Fibroblast of pulmonary artery (primary cell): ENCODE measurements at places on chromosomes 4 and X.

GRCh38 chr4:34953145-34953799 is 1291.0 kb downstream of the ARAP2 start:
- no peak for DNase-seq

DNA sequence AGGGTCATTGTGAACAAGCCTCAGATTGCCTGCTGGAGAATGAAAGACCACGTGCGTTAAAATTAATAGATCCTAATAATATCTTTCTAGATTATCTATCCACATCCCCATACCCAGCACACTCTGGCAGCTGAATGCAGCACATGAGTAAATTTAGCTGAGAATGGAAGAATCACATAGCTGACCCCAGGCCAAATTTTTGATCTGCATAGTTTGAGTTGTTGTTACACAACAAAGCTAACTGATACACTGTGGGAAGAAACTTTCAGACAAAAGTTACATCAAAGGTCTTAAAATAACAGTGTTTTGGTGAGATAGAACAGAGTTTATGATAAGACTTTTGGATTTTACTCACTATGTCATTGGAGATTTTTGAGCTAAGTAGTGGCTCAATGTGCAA is 72.4 kb upstream of the ANXA10 start:
- DNase-seq, result no peak

GRCh38 chr4:183637461-183637860 is 21.5 kb downstream of the RWDD4 start:
- DNase-seq, result no peak

GRCh38 chrX:143615851-143616250 is 20.1 kb downstream of the SLITRK4 start:
- DNase-seq, result no peak

DNA sequence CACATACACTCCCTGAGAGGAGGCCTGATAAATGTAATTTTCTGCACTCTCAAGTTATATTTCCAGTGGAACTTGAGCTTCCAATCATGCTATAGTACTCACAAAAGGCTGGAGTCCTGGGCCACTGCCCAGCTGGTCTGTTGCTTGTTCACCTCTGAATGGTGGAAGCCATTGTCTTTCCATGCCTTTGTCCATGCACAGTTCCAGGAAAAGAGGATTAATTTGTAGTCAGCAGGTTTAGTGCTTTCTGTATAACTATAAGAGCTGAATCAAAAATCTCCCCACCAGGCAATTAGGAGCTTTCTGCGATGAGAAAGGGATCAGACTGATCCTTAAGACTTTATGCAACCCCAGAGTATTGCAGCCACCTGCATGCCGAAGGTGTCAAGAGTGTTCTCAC is 195.4 kb upstream of the PGRMC2 start:
- no peak for DNase-seq

GRCh38 chrX:906586-906985 is 276.0 kb downstream of the SHOX start:
- no peak for DNase-seq

DNA sequence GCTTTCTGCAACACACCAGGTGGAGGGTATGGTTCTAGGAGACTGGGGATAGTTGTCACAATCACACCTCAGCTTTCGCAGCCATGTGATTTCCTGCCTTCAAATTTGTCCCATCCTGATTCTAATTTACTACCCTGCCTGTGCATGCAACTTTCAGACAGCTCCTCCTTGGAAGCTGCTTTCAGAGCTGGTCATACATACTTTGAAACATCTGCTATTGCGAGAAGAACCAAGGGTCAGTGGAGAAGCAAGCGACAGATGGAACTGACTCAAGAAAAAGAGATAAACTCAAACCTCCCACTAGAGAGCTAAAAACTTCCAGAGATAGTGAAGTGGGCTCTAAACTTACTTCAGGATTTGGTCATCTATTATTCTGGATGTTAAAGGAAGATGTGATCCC is 381.7 kb upstream of the FGF13 start:
- no peak for DNase-seq

- DNase-seq, result peak; percentile 16
These were observed 32.2 kb downstream of the IL21 start for GRCh38 chr4:122588453-122589238.

DNA sequence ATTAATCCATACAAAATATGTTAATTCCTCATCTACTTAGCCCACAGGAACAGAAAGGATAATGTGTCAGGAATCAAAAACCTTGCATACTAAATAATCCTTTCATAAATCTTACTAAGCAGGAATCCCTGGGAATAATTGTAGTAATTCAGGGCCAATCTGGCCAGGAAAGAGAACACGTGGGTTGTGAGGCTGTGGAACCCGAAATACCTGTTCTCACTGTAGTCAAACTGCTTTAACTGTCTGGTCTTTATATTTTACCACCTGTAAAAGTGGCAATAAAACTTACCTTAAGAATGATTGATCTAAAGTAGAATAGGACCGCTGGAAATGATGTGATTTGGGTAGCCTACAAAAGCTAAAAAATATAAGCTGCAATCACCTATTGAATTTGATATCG is 1620.9 kb downstream of the STIM2 start:
- DNase-seq, result no peak

GRCh38 chrX:150268839-150269355 is 94.2 kb upstream of the MAMLD1 start:
- DNase-seq, result no peak

- DNase-seq, result peak; percentile 42
These were observed 16.1 kb upstream of the PDGFRA start for GRCh38 chr4:54213001-54213400.

DNA sequence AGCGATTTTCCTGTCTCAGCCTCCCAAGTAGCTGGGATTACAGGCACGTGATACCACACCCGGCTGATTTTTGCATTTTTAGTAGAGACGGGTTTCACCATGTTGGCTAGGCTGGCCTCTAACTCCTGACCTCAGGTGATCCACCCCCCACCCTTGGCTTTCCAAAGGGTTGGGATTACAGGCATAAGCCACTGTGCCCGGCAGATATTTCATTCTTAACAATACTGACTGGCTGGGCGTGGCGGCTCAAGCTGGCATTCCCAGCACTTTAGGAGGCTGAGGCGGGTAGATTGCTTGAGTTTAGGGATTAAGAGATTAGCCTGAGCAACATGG is 1.3 kb downstream of the PQBP1 start:
- DNase-seq, result no peak

DNA sequence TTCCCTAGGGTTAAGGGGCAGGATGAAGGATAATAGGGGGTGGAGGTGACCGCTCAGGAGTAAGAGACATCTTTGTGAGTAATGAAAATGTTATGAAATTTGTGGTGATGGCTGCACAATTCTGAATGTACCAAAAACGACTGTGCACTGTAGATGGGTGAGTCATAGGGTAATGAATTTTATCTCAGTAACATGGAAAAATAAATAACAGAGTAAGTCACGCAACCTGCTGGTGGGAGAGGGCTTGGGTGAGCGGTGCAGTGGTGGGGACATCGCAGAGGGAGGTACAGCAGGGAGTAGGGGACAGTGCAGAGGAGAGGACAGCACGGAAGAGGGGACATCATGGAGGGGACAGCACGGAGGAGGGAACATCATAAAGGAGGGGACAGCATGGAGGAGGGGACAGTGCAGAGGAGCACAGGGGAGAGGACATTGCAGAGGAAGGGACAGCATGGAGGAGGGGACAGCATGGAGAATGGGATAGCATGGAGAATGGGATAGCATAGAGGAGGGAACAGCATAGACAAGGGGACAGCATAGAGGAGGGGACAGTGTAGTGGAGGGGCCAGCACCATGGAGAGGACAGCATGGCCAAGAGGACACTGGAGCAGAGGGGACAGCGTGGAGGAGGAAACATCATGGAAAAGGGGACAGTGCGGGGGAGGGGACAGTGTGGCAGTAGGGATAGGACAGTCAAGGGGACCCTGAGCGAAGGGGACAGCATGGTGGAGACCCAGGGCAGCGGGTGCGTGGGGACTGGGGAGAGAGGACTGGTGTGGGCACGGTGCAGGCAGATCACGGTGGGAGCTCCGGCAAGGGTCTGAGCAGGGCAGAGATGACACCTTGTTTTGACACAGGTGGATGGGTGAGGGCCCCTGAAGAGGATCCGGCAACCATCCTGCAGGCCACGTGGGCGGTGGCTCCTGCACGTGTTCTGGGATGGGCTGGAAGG is 68.5 kb upstream of the MXD4 start:
- DNase-seq, result peak; percentile 92

GRCh38 chrX:114675365-114675764 is 91.5 kb downstream of the HTR2C start:
- DNase-seq, result peak; percentile 0

GRCh38 chr4:107058828-107059227 is 22.7 kb upstream of the DKK2 start:
- DNase-seq, result no peak

GRCh38 chr4:183506389-183506735 is 1.5 kb downstream of the ING2 start:
- DNase-seq, result peak; percentile 1

GRCh38 chr4:25011135-25011866 is 19.4 kb downstream of the LGI2 start:
- no peak for DNase-seq

DNA sequence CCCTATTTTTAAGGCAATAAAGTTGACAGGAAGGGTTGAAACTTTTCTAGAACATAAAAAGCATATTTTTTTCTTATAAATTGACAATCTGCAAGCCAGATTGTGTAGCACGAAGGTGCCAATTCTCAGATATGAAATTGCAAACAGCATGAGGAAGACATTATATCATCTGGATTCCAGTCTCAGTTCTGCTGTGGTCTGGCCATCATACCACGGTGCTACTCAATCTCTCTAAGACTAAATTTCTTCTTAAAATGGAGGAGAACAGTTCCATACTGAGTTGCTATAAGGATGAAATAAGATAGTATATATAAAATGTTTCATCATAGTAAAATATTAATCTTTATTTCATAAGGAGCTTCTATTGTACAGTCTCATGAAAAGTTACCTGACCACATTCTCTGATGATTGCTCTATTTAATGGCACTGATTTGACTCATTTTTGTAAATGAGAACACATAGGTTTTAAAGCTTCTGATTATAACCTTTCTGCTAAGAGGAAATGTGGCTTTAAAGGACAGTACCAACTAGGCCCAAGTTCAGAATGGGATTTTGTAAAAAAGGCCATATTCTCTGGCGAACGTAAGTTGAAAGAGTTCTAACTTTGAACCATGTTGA is 127.9 kb downstream of the SHROOM3 start:
- DNase-seq, result no peak

DNA sequence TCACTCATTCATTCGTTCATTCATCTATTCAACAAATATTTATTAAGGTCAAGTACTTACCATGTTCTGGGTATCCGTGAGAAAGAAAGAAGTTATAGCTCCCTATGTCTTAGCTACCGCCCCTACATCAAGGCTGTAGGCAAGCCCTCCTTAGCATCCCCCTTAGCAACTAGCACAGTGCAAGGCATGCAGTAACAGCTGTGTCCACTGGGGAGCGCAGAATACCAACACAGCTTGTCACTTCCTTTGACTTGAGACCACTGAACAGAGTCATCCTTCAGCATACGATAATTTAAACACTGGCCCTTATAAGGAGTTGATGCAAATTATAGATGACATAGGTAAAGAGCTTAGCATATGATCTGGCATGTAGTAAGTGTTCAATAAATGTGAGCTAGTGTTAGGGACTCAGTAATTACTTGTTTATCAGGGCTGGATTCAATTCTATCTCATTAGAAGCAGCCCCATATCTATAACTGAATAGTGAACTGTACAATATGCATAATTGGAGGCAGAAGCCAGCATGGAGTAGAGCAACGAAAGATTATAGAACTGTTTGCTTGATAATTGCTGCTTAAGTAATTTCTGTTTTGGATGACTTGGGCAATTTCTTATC is 8.7 kb downstream of the KIAA1210 start:
- DNase-seq, result peak; percentile 60

DNA sequence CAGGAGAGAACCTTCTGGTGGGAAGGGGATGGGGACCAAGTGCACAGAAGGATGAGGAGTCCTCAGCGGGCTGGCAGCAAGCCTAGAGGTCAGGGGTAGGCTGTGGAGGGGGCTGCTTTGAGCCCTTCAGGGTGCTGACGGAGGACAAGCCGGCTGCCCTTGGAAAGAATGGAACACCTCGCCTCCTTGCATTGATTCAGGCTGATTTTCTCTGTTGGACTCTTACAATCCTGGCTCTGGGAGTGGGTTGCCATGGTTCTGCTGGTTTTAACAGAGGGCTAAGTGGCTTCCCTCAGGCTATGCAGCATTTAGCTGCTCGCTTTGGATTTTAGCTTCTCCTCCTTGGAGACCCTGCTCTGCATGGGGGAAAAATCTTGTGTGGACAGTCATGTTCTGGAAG is 49.4 kb upstream of the CHRNA9 start:
- no peak for DNase-seq

- no peak for DNase-seq
These were observed 19.9 kb downstream of the AWAT2 start for GRCh38 chrX:70029863-70030262.

- no peak for DNase-seq
These were observed 121.8 kb upstream of the AP1S2 start for GRCh38 chrX:15976396-15976795.

DNA sequence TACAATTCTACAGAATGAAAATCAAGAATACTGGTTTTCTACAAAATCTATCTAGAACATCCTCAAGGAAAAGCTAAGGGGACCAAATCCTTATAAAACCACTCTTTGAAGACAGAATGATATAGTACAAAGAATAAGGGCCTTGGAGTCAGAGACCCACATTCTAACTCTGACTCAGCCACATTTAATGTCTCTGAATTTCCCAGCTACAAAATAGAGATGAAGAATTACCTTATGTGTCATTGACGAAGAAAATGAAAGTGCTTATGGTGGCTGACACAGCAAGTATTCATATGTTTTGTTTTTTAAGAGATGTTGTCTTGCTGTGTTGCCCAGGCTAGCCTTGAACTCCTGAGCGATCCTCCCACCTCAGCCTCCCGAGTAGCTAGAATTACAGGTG is 35.9 kb upstream of the CXorf38 start:
- DNase-seq, result no peak

- DNase-seq, result no peak
These were observed 177.6 kb downstream of the RNF150 start for GRCh38 chr4:140955641-140956040.

DNA sequence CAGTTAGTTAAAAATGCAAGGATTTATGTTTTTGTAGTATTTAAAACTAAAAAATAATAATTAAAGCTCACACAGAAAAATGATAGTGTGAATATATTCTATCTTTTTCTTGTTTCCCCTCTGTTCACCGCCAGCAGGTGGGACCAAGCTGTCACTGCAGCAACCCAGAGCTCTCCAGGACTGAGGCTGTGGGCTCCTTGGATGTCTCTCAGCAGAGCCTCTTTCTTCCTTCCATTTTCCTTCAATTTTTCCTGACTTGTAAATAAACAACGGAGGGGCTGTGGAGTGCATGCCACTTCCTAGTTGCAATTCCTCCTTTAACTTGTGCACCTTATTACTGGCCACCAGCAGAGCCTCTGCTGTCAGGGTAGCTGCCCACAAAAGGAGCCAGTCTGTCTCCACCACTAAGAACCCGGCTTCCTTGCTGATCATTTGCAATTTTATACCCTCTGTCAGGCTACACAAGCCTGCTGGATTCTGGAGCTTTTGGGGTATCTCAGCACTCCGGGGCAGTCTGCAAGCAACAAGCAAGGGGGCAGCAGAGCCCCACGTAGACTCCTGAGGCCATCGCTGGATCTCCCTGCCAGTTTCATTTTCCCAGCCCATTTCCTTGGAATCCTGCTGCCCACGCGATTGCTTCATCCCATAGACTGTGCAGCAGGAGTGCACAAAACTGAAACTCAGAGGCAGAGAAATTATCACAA is 1467.4 kb downstream of the C4orf33 start:
- DNase-seq, result peak; percentile 87
